Stimulated activated CD8-positive, alpha-beta memory T cell treated with anti-CD3 and anti-CD28 coated beads, Interleukin-4, amount 100 ng/mL, for 1 hour (primary cell): ENCODE measurements at places on chromosomes 12 and 14.

DNA sequence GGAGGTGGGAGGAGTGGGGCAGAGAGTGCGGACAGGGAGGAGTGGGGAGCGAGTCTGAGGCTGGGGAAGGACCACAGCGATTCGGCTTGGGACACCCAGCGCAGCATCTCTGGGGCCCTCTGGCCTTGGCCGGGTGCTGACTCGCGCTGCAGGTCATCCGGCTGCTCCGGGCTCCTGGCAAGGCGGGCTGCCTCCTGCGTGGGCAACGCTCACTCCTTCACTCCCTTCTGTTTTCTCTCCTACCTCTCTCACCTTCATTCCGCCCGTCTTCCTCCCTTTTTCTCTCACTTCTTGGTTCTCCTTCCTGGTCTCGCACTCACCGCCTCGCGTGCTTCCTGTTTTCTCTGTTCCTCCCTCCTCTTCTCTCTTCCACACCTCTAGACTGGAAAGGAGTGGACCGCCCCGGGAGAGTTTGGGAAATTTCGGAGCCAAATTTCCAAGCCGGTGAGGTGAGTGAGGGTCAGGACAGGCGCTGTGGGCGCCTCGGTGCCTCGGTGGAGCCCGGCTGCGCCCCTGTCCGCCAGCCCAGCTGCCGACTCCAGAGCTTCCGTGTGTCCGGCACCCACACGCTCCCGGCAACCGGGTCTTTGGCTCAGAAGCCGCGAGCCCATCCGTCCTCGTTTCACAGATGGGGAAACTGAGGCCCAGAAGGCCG lies 86.7 kb downstream of the B4GALNT3 start:
- no peak for DNase-seq

DNA sequence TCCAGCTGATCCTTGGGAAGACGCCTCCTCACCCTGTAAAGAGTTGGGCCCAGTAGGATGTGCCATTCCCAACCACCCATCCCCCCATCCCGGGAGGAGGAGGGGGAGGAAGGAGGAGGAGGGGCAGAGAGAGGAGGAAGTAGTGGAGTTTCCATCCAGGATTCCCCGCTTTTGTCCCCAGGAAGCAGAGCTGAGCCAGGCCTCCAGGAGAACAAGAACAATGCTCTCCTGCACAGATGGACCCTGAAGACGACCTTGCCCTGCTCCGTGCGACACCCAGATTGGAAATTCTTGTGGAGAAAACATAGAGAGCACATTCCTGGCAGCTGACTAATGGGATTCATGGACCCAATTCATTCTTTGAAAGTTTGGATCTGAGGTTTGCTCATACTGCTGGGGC lies 132.3 kb upstream of the CRY1 start:
- DNase-seq = no peak

DNA sequence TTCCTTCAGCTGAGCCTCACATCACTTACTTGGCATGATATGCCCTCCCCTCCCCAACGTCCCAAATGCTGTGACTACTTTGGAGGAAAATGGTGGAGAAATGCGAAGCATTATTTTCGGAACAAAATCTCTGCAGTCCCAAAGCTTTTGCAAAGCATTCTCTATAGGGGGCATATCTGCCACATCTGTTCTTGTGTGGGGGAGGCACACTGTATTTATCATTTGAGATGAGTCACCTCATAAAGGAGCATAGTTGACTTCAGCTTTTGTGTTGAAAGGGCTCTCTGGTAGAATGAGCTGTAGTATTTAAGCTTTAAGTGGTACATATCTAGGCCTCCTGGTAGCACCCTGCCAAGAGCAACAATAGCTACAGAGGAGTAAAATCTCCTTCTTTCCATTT lies 447.5 kb downstream of the ADAMTS20 start:
- no peak for DNase-seq

- no peak for DNase-seq
These were observed 62.7 kb downstream of the HMGA2 start for GRCh38 chr12:65886996-65887395.

DNA sequence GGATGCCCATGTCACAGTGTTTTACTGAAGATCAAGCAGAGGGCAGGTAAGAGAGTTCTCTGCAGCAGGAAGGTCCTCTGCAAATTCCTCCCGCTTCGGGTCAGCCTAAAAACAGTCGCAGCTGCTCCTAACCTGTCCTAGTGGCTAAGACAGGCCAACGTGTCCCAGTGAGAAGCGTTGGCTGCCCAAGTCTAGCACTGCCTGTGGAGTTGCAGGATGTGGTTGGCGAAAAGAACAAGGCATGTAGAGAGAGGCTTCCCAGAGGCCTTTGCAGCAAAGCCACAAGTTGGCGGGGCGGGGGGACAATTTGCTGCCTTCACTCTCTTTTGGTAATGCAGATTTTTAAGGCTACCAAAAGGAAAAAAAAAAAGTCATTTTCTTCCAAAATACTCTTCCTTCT lies 340.1 kb downstream of the BCL11B start:
- peak; percentile 28 for DNase-seq

DNA sequence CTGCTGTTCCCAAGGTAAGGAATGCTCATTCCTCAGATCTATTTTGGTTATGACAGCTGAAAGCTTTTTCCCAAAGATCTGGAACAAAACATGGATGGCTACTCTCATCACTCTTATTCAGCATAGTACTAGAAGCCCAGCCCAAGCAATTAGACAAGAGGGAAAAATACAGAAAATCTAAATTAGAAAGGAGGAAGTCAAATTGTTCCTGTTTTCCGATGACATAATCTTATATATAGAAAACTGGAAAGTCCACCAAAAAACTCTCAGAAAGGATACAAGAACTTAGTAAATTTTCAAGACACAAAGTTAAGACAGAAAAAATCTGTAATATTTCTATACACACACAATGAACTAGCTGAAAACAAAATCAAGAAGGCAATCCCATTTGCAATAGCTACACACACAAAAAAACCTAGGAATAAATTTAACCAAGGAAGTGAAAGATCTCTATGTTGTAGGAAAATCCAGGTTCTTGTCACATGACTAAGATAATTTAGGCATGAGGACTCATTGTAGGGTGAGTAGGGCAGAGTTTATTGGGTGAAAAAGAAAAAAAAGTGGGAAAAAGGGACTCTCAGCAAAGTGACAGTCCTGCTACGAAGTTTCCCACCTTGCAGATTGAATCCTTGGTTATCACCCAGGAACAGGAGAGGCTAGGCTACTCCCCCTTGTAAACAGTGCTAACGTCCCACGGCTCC lies 28.6 kb upstream of the KLRB1 start:
- no peak for DNase-seq

- DNase-seq = no peak
These were observed 9.0 kb downstream of the HOXC12 start for GRCh38 chr12:53963434-53964314.

- no peak for DNase-seq
These were observed 32.4 kb downstream of the ABCD2 start for GRCh38 chr12:39587225-39587624.

DNA sequence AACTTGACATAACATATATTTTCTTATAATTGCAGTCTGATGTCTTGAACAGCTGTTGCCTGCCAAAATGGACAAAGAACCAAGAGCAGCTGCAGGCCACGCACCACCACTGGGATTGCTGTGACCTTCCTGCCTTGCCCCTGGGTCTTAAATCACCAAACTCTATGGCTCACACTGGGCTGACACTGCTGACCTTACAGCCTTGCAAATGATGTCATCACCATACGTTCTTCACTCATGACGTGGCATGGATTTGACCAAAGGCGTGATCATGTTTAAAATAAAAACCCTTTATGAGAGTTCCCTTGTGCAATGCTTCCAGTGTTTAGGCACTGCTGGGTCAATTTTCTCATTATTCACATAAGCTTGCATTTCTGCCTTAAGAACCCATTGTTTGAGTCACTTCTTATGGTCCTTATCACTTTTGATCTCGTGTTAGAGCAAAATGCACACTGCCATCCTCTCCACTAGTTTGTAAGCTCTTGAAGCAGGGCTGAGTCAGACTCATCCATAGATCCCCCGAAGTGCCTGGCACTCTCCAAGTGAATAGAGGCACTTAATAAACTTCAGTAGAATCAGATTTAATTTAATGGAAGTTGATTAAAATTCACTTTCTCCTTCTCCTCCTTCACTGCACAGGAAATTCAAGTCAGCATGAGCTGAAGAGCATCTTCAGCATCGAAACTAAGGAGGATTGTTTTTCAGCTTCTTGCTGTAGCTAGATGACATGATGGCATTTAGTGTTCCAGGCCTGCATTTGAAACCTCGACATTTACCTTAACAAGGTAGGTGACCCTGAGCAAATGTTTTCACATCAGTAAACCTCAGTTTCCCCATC lies 132.4 kb upstream of the PZP start:
- DNase-seq = no peak

DNA sequence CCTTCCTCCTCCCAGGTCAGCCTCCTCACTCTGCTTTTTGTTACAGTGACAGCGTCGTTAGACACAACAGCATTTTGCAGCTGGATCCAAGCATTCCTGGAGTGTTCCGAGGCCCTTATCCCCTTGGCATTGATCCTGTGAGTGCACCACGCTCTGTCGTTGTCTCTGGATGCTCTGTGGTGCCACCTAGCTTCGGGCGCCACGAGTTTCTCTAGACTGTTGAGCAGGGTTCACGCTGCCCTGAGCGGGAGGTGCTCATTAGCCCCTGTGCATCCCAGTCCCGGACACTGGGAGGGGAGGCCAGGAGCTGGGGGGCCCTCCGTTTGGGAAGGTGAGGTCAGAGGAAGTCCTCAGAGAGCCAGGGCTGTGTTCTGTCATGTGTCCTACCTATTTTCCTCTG lies 17.3 kb upstream of the DNAH10 start:
- no peak for DNase-seq

DNA sequence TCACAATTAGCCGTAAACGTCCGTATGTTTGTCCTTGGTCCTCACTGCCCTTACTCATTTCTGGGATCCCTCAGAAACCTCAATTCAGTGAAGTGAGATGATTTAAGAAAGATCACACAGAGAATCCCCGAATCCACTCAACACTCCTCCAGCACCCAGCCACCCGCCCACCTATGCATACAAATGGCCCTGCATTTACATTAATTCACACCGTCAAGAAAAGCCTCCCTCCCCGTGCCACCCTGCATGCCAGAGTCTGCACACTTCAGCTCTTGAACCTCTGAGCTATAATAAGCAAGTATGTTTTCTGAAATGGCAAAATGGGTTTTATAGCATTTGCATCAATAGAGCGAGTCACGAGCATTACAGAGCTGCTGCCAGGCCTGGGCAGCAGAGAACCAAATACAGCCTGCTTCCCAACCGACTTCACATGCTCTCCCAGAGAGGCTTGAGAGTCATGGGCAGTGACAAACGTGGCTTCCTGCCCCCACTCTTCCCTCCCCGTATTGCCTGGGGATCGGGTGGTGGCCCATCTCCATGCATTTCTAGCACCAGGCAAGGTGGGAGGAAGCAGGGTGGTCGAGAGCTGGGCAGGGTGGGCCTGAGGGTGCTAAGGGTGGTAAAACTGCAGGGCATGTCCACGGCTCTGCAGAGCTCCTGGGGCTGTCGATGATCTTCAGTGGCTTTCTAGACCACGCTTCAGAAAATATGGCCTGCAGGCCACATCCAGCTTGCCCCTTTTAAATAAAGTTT lies 177.6 kb downstream of the RIMBP2 start:
- no peak for DNase-seq

DNA sequence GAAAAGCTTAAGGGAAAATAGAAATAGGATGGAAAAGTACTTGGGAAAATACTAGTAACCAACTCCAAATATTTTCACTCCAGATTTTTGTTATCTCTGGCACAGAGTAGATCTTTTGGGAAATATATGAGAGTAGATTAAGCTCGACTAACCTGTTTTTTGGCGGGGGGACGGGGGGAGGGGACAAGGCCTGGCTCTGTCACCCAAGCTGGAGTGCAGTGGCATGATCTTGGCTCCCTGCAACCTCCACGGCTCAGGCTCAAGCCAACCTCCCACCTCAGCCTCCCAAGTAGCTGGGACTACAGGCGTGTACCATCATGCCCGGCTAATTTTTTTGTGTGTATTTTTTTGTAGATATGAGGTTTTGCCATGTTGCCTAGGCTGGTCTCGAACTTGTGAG lies 4.8 kb downstream of the DHRS7 start:
- no peak for DNase-seq

- DNase-seq = no peak
These were observed 1073.0 kb upstream of the FLRT2 start for GRCh38 chr14:84456946-84457345.

- DNase-seq = no peak
These were observed 17.1 kb upstream of the YBX3 start for GRCh38 chr12:10740182-10740581.

DNA sequence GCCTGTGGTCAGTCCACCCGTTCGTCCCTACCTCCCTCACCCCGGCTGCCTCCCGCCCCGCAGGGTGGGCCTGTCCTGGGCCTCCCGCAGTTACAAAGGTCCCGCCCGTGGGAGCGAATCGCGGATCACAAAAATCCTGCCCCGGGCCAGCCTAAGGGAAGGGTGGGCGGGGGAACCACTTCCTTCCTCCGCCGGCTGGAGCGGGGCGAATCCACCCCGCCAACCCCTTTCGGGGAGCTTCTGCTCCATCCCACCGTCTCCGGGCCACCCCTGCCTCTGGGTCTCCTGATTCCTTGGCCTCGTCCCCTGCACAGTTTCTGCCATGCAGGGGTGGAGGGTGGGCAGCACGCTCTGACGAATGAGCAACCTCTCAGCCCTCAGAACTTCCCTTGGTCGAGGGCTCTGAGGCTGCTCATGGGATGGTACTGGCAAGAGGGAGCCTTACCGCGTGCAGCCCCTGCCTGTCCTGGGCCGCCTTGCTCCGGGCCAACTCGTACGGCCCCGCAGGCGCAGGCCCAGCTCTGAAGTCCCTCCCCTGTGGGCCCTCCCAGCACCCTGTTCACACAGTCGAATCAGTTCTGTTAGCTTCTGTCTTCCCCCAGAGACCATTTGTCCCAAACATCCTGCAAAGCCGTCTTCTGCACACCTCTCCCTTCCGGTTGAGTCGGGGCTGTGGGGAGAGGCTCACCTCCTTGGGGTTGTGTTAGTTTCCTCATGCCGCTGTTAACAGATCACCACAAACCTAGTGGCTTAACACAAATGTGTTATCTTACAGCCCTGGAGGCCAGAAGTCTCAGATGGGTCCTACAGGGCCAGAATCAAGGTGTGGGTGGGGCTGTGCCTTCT lies 589 bp upstream of the HVCN1 start:
- peak; percentile 15 for DNase-seq

GRCh38 chr14:100885617-100886016 lies 17.9 kb downstream of the RTL1 start:
- no peak for DNase-seq

- DNase-seq = no peak
These were observed 35.2 kb downstream of the HMGA2 start for GRCh38 chr12:65859519-65859918.

- DNase-seq = no peak
These were observed 467 bp upstream of the ANHX start for GRCh38 chr12:133236144-133236543.

DNA sequence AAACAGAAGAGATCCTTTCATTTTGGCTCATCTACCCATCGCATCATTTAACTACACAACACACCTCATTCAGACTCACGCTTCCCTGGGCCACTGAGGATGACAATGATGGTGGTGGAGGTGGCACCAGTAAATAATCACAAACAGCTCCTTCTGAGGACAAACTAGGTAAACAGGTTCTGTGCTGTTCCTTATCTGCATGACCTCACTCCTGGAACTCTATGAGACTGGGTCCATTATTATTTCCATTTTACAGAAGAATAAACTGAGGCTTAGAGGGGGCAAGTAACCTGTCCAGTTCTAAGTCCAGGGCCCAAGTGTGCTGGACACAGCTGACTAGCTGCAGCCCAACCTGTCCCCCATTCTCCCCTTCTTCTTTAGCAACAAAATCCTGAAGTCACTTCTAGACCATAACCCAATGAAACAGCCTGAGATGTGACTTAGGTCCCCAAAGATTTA lies 50.4 kb downstream of the ITPK1 start:
- no peak for DNase-seq

GRCh38 chr12:3523728-3524127 lies 32.7 kb downstream of the PRMT8 start:
- no peak for DNase-seq
